ENCODE measurements at places on chromosomes 6 and 20.

- no peak for DNase-seq
Measured at GRCh38 chr6:156978948-156979347, 201.8 kb downstream of the ARID1B start.

GRCh38 chr20:5272268-5272667 is 44.5 kb downstream of the PROKR2 start:
- no peak for DNase-seq

DNA sequence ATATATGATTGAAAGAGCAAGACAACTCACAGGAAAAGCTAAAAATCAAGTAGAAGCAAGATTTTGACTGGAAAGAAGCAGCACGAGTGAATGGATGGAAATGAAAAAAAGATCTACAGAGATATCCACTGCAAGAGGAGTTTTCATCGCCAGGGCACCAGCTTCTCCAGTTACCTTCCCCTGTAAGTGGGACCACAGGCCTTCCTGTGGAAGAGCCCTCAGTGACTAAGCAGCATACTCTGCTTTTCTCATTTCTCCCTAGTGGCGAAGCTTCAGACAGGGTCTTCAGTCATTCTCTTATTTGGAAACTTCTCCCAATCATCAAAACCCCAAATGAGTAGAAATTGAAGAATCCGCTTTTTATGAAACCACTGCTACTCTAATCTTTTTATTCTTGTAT is 40.5 kb downstream of the ADGRB3 start:
- no peak for DNase-seq

GRCh38 chr6:34362909-34363680 is 29.4 kb downstream of the NUDT3 start:
- no peak for DNase-seq

- DNase-seq = no peak
Measured at GRCh38 chr20:32962053-32962452, 42.2 kb downstream of the SUN5 start.

GRCh38 chr20:38307371-38308046 is 3.6 kb downstream of the BPI start:
- no peak for DNase-seq

DNA sequence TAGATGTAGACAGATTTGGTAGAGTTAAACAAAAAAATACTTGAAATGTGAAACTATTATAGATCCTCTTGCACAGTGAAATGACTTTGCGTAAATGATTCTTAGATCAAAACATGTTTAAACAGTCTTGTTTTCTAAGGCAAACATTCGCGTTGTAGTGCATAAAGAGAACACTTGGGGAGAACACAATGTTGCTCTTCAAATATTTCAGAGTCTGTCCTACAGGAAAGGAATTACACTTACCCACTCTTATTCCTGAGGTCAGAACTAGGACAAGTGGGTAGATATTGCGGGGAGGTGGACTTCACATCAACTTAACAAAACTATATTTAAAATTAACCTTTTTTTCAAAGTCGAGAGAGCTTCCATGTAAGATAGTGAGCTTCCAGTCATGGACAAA is 183.5 kb upstream of the PCSK2 start:
- no peak for DNase-seq

- DNase-seq = no peak
Measured at GRCh38 chr20:17661121-17661744, 20.8 kb downstream of the RRBP1 start.

- no peak for DNase-seq
Measured at GRCh38 chr20:51607170-51607569, 64.7 kb upstream of the NFATC2 start.

DNA sequence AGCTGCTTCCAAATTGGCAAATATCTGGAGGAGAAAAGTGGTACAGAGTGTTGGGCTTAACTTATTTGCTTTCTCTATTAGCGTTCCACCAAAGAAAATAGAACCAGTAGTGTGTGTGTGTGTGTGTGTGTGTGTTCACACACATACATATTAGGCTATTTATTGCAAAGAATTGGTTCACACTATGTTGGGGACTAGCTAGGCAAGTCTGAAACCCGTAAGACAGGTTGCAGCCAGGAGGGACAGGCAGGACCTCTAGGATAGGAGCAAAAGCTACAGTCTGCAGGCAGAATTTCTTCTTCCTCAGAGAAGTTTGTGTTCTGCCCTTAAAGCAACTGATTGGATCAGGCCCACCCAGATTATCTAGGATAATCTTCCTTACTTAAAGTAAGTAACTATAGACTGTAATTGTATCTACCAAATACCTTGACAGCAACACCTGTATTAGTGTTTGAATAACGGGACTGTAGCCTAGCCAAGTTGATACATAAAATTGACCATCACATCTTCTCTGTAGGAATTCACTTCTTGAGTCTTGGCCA is 12.8 kb downstream of the KCTD20 start:
- DNase-seq = no peak

DNA sequence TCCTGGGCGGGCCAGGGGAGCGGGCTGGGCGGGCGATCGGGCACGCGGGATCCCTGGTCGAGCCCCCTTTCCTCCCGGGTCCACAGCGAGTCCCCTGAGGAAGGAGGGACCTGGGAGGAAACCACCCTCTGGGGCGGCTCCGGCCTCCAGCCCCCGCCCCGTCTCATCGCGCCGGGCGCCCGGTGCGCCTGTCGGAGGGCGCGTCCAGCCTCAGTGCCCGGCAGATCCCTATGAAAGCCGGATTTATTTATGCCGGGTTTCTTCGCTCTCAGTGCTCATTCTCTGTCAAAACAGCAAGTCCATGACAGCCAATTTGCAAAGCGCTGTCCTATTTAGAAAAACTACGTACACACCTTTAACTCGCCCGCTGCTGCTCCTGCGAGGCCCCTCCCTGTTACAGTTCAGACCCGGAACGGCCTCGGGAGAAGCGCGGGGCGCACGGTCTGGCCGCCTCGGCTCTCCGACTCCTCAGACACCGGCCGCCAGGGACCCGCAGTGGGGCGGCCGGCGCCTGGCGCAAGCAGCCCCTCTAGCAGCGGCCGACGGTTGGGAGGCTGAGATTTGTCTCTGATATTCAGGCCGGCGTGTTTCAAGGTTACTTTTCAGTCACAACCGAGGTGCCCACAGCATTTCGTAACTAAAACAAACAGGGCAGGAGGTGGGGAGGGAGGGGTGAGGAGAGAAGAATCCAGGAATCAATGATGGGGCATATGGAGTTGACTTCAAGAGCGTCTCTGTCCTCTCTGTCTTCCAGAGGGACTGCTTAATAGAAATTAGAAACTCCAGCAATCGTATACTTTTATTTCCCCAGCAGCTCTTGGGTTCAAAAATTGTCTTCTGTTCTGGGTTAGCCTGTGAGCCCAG is 782 bp upstream of the FOXA2 start:
- no peak for DNase-seq

- no peak for DNase-seq
Measured at GRCh38 chr20:373171-373890, 7.2 kb upstream of the TRIB3 start.

DNA sequence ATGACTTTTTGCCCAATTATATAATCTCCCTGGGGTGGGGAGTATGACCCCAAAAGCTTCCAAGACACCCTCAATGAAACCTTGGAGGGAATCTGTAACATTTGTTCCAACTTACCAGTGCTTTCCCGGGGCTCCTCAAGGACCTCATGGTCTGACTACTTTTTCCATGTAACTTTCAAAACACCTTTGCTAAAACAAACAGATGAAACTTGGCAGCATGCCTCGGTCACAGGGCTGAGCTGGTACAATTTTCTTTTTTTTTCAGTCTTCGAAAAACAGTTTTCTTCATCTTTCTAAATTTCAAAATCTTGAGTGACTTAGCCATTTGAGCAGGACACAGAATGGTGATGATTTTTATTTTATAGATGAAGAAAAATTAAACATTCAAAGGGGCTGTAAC is 241.2 kb downstream of the BMP7 start:
- DNase-seq = no peak
